Spleen (tissue), 13 donors: ENCODE measurements at places on chromosomes 7 and 10. TPM values are rescaled to one million over a fixed set of nuclear protein-coding genes. Genes with fewer than 3 reads are reported as not detected.

THSD7A gene
- 3.6 TPM for total RNA-seq

PRR15 gene
- total RNA-seq, result not detected

PSD gene
- 1.3 TPM for total RNA-seq

RBP4 gene
- not detected for total RNA-seq

MUC12 gene
- 0.34 TPM for total RNA-seq

LIPF gene
- not detected for total RNA-seq

CUZD1 gene
- 2.5 TPM for total RNA-seq

ABCA13 gene
- total RNA-seq, result 7.1 TPM

NEUROG3 gene
- total RNA-seq, result not detected

PLEKHS1 gene
- total RNA-seq, result not detected

UBE3C gene
- total RNA-seq, result 75.8 TPM

MMD2 gene
- not detected for total RNA-seq

USP6NL gene
- total RNA-seq, result 49.3 TPM

RTKN2 gene
- 4.9 TPM for total RNA-seq

SPDYE16 gene
- total RNA-seq, result 0.77 TPM

SLC26A5 gene
- 0.52 TPM for total RNA-seq

PPP1R3A gene
- total RNA-seq, result not detected

IQUB gene
- total RNA-seq, result 0.66 TPM

CUTC gene
- total RNA-seq, result 32.6 TPM

TYSND1 gene
- total RNA-seq, result 14.1 TPM

IRF5 gene
- 50.8 TPM for total RNA-seq

TLX1 gene
- total RNA-seq, result 91.5 TPM

ODAD2 gene
- total RNA-seq, result 0.72 TPM

GPR15LG gene
- not detected for total RNA-seq

BMPR1A gene
- 10.4 TPM for total RNA-seq

GJC3 gene
- not detected for total RNA-seq

EPO gene
- not detected for total RNA-seq

TSPAN33 gene
- 48.3 TPM for total RNA-seq

WEE2 gene
- not detected for total RNA-seq

CNPY1 gene
- not detected for total RNA-seq

FZD1 gene
- total RNA-seq, result 7.3 TPM

PON1 gene
- total RNA-seq, result not detected

TMEM236 gene
- total RNA-seq, result 0.89 TPM

EBLN1 gene
- not detected for total RNA-seq

TAS2R41 gene
- not detected for total RNA-seq

PPP1R17 gene
- total RNA-seq, result not detected

SPDYE6 gene
- not detected for total RNA-seq

OR2A5 gene
- not detected for total RNA-seq

DDX21 gene
- total RNA-seq, result 37.6 TPM

CPEB3 gene
- 10.1 TPM for total RNA-seq

GBX1 gene
- not detected for total RNA-seq

FFAR4 gene
- total RNA-seq, result not detected

IFIT1B gene
- not detected for total RNA-seq

ZNF503 gene
- total RNA-seq, result 10.6 TPM

BRI3 gene
- 83.7 TPM for total RNA-seq

ITPRID1 gene
- not detected for total RNA-seq

ERVW-1 gene
- not detected for total RNA-seq

PDLIM1 gene
- total RNA-seq, result 225 TPM

ACSM6 gene
- total RNA-seq, result not detected

TSPAN15 gene
- total RNA-seq, result 50.0 TPM

LAMB4 gene
- 0.94 TPM for total RNA-seq

CLRN3 gene
- not detected for total RNA-seq

SH3PXD2A gene
- total RNA-seq, result 33.7 TPM

CPA5 gene
- not detected for total RNA-seq

JAKMIP3 gene
- total RNA-seq, result 0.60 TPM

SFTPA1 gene
- 1.4 TPM for total RNA-seq

NUTM2B gene
- total RNA-seq, result 1.5 TPM

TTYH3 gene
- 116 TPM for total RNA-seq

RELN gene
- total RNA-seq, result 1.8 TPM
